ENCODE measurements at places on chromosomes 2 and 18.

DNA sequence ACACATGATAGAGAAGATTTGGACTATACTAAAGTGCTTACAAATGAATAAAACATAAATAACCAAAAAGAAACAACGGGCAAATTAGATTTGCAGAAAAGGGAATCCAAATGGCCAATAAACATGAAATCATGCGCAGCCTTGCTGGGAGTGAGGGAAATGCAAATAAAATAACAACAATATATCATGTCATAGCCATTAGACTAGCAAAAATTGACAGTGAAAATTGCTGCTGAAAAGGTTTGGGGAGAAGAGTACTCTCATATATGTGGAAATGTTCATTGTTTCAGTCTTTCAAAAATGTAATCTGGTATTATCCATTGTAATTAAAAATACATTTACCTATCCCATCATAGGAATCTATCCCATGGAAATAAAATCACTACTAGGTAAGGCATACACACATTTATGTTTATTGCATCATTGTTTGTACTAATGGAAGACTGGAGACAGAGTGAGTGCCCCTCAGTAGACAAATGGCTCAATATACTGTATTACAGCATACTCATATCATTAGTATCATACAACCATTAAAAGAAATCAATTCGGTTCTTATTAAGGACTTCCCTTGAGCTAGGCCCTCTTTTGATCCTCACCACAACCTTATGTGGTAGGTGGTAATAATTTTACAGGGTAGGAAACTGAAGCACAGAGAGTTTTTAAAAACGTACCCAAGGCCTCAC, 94.1 kb upstream of the MSTN start:
- no peak for DNase-seq

DNA sequence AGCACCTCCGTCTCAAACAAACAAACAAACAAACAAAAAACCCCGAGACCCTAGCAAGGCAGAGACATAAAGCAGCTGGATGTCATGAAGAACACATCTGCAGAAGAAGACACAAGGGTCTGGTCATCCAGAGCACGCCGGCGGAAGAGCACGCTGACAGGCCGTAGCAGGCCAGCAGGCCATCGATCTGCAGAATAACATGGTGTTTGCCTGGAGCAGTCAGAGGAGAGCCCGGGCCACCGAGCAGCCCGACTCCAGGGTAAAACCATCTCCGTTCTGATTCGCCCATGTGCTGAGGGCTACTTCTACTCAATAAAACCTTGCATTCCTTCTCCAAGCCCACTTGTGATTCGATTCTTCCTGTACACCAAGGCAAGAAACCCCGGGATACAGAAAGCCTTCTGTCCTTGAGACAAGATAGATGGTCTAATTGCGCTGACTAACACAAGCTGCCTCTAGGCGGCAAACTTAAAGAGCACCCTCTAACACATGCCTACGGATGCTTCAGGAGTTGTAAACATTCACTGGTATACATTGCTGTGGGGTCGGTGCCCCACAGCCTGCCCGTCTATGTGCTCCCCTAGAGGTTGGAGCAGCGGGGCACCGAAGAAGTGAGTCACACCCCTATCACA, 549.8 kb upstream of the NRXN1 start:
- DNase-seq: no peak

DNA sequence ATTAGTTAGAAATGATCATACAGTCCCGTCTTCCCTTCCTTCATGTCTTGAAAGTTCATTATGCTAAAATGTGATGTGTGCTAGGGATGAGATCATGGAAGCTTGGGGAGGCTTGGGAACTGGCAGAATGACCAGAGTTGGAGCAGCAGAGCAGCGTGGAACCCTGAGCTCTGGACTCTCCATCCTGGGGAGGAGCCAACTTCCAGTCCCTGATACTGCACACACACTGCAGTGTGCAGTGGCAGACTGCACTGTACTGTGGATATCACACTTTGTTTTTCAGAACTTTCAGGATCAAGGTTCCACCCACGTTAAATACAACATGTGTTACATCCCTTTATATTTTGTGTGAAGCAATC, 27.3 kb upstream of the GREB1 start:
- no peak for DNase-seq

DNA sequence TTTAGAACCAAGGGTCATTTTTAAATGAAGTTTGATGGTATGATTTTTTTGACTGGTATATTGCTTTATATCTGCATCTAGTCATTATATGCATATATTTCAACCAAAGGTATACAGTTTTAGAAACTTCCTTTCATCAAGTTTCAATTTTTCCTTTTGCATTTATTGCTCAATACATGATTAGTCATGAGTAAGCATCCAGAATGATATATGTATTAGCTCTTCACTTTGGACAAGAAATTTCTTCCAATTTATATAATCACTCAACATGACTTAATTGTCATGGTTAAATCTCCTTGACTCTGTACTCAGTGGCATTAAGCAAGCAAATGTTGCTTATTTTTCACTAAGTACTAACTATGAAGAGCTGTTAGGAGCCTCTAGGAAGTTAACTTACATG, 123.6 kb downstream of the PLCL1 start:
- peak; percentile 26 for DNase-seq

DNA sequence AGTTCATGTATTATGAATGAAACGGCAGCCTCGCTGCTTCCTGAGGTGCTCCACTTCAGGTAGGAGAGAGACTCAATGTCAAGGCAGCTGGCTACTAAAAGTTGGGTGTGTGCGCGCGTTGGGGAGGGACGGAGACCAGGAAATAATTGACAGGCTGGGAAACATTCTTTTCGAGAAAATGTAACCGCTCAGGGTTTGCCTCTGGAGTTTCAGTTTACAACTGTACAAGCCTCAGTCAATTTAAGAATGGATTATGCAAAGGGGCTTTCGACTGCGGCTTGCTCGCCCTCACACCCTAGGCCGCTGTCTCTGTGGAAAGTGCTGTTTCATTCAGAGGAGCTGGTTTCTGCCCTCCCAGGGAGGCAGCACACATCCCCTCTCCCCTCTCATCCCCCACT, 4.4 kb upstream of the SPRED2 start:
- DNase-seq: peak; percentile 36

DNA sequence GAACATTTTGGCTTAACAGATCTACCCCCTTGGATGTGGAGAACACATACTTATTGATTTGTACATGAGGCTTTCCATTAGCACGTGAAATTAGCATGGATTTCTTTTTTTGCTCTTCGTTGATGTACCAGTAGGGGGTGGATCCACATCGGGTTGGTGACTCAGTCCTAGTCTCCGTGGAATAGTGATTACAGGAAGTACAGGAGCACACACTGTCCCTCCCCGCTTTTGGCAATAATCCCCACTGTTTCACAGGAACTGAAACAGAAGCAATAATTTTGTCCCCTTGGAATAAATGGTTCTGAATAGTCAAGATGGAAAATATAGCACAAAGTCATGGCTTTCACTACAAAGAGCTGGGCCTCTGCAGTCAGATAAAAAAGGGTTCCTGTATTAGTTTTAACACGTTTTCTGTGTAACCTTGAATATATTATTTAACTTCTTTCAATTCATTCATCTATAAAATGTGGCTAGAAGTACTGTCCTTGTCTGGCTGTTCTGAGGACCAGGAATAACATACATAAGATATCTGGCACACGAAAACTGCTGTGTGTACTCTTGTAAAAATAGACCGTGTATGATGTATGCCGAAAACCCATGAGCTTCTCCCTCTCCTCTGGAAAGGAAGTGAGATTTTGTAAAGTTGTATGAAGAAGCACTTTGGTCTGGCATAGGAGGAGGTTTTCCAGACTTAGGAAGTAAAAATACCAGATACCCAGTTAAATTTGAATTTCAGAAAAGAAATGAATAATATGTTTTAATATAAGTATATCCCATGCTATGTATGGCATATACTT, 229.2 kb downstream of the GALR1 start:
- peak; percentile 47 for DNase-seq
